Omental fat pad (tissue), 4 donors: ENCODE measurements at places on chromosomes 13 and 19.

GRCh38 chr13:79500829-79501228 is 19.9 kb downstream of the NDFIP2 start:
- DNase-seq: no peak

- DNase-seq: peak; percentile 58
Measured at GRCh38 chr19:56076498-56076897, 44.6 kb downstream of the ZNF787 start.

- DNase-seq: no peak
Measured at GRCh38 chr19:30696514-30696913, 324.3 kb downstream of the ZNF536 start.

DNA sequence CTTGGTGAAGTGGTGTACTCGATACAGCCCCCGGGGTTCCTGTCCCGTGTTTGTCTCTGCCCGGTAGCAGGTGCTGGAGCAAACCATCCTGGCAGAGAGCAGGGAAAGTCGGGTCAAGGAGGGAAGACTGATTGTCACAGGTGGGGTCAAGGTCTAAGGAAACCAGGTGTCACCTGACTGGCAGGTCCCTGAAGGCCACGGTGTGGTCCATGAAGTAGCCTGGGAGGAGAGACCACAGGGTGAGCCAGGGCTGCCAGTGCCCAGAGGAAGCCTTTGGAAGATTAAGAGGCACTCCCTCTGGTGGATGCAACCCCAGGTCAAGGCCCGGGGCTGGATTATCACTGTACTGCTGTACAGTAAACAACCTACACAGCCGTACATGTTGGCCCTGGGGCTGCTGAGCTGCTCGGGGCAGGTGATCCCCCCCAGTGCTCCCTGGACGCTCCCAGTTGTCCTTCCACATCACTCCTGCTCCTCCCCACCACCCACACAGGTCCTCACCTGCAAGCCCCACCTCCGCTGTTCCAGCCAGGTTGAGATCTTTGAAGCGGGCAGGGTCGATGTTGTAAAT is 6.0 kb upstream of the CCER2 start:
- DNase-seq: no peak

GRCh38 chr13:113489549-113490495 is 689 bp downstream of the DCUN1D2 start:
- DNase-seq: no peak

DNA sequence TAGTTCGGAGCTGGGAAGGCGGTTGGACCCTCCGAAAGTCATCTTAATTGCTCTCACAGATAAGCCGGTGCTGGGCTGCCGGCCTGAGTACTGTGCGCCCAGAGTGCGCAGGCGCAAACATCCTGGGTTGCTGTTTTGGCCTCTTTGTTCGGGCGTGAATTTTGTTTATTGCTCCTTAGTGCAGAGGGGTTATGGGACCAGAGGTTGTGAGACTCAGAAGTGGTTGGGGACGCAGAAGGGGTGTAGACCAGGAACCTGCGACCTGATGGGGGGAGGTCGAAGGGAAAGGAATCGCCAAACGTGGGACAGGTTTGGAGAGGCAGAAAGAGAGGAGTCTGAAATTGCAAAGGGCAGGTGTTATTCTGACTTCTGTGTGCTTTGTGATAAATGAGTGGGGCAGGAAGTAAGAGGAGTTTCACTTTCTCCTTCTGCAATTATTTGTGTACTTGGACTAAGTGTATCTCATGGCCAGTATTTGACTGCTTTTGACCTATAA is 607 bp upstream of the ZNF566 start:
- peak; percentile 38 for DNase-seq

DNA sequence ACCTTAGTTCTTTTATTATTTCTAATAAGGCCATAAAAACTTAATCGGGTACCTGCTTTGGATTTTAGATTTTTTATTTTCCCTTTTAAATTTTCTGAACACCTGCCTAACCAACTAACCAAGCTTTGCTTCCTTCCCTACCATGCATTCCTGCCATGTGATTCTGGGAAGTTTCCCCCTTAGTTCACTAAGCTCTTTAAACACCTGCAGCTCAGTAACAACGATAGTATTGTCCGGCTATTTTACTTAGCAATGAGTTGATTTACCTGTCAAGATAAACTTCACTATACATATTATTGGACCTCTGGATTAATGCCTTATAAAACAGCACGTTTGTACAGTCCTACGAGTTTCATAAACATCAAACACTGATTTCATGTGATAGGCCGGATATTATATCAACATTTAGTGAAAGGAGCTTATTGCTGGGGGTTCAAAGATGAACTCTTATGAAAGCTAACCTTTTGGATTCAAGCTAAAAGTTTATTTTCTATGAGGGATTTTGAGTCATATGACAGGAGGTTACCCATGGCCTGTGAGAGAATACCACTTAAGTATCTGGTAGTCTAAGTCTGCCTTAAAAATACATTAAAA is 81.0 kb upstream of the STARD13 start:
- no peak for DNase-seq

GRCh38 chr19:40358773-40359172 is 10.3 kb downstream of the PLD3 start:
- no peak for DNase-seq

DNA sequence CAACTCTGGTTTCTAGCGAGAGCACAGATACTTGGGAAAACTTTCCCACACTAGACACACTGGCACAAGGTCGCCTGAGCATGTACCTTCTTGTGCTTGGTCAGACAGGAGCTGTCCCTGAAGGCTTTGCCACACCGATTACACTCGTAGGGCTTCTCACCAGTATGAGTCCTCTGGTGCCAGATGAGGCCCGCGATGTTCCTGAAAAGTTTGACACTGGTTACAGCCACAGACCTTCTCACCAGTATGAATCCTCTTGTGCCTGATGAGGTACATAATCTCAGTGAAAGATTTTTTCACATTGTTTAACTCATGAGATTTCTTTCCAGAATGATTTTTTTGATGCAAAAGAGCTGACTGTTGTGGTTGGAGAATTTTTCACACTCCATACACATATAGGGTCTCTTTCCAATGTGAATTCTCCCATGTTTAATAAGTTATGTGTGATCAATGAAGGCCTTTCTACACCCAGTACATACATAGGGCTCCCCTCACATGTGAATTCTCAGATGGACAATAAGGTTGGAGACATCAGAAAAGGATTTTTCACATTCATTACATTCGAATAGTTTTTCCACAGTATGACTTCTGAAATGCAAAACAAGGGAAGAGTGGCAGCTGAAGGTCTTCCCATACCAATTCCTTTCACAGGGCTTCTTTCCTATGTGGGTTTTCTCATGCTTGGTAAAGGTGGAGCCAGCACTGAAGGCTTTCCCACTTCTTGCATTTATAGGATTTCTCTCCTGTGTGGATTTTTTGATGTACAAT is 9.9 kb upstream of the ZSCAN18 start:
- DNase-seq: no peak

- DNase-seq: no peak
Measured at GRCh38 chr19:44367024-44367423, 10.5 kb upstream of the ZNF112 start.

GRCh38 chr13:55999709-56000108 is 1141.0 kb upstream of the PRR20A start:
- no peak for DNase-seq

GRCh38 chr19:46849610-46850009 is 1.0 kb downstream of the AP2S1 start:
- no peak for DNase-seq

GRCh38 chr13:23356368-23356767 is 77.1 kb downstream of the SACS start:
- DNase-seq: no peak

DNA sequence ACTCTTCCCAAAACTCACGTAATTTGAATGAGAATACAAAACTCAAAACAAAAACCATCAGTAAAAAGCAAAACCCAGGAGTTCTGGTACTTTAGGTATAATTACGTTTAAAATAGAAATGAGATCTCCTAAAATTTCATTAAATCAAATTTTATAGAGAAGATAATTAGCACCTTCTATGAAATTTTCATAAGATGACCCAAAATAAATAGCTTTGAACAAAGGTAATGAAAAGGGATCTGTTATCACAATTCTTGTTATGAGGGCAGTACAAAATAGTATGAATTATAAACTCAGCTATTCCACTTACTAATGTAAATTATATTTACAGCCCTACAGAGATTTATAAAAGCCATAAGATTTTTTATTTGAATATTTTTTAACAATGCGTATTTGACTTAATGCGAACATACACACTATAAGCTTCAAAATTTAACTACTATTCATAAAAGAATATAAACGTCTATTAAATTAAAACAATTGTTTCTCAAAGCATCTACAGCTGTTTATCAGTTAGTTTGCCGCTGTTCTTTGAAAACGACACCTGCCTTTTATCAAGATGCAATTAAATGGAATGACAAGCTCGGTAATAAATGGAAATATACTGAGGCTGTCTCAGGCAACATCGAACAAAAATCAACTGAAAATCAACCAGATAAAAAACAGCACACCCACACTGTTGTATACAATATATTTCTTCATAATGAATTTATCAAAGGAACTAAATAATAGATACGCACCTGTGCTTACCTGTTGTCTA is 63.8 kb downstream of the KCNRG start:
- DNase-seq: no peak

GRCh38 chr13:61423915-61424314 is 8.3 kb upstream of the PCDH20 start:
- no peak for DNase-seq

GRCh38 chr19:21432590-21432989 is 35.7 kb downstream of the ZNF493 start:
- no peak for DNase-seq

DNA sequence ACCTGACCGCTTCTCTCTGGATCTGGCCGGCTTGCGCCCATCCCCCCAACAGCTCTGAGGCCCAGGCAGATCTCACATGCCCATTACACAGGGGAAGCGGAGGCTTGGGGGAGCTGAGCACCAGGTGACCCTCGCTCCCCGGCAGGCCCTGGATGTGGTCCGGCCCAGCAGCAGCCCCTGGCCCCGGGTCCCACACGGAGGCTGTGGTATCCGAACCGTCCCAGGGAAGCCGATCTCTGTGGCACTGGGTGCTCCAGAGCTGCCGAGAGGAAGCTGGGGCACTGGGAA is 27.7 kb downstream of the SBNO2 start:
- DNase-seq: no peak

DNA sequence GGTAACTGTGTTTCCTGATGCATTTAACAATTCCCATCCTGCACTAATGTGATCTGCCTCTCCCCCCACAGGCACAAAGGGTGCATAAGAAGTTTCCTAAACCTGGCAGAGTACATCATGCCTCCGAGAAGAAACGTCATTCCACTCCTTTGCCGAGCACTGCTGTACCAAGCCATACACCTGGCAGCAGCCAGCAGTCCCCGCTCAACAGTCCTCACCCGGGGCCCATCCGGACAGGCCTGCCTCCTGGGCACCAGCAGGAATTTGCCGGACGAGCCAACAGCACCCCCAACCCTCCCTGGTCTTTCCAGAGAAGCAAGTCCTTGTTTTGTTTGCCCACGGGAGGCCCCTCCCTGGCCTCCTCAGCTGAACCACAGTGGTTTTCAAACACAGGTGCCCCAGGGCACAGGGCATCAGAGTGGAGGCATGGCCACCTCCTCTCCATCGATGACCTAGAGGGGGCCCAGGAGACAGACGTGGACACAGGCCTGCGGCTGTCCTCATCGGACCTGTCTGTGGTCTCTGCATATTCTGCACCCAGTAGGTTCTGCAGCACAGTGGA is 58.3 kb downstream of the FAM124A start:
- no peak for DNase-seq

DNA sequence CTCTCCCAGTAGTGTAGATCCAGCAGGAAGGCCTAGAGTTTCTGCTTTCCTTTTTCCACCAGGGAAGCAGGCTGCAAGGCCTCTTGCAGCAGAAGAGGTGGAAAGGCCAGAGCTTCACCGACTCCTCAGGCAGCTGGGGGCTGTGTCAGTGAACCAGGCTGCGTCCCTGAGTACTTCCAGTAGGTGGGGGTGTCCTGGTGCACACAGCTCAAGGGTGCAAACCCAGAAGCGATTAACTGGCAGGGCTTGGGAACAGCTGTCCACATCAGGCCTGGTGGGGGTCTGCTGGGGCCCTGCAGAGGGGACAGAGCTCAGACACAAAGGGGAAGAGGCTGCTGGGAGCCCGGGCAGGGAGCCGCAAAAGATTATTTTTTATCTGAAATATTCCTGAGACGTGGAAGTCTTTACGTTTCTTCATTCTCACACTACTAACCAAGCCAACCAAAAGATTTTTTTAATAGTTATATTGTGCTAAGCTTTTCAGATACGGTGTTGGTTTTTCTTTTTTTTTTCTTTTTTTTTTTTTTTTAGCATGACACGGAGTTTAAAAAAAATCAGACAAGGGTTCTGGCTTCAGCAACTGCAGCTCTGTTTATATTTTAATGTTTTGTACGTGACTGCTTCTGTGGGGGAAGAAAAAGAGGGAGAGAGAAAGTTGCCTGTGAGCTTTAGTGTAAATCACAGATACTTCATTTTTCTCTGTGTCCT is 11.0 kb downstream of the TSHZ3 start:
- DNase-seq: no peak

DNA sequence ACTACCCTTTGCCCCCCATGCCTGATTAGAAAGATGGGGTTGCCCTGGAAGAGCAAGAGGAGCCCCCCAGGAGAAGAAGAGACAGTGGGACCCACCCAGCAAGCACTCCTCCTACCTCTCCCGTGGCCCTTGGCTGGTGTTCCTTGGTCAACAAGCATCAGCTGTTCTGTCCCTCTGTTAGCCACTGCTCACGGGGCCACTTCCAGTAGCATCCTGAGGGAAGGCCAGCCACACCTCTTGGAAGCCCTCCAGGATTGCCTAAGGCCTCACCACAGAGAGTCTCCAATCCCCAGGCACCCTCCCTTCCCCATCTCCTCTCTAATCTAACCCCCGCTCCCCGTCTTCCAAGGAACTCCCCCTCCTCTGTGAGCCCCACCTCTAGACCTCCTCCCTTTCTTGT is 15.1 kb upstream of the DPP9 start:
- no peak for DNase-seq

GRCh38 chr19:35365303-35365702 is 5.6 kb upstream of the GPR42 start:
- DNase-seq: no peak

DNA sequence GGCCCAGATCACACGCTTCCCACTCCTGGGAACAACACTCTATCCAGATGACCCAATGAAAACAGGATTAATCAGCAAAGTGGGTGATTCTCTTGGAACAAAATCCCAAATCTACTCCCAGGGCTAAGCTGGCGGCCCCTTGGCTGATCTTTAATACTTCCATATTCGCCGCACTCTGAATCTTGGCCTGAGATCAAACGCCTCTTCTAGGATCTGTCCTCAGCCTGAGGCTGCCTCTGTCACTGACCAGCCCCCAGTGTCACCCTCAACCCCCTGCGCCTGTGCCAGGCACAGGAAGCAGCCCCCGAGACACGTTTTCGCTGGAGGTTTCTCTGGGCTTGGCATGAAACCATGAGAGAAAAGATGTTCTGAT is 2.4 kb upstream of the CTXN1 start:
- no peak for DNase-seq

- DNase-seq: no peak
Measured at GRCh38 chr13:45468635-45469034, 3.9 kb downstream of the COG3 start.

DNA sequence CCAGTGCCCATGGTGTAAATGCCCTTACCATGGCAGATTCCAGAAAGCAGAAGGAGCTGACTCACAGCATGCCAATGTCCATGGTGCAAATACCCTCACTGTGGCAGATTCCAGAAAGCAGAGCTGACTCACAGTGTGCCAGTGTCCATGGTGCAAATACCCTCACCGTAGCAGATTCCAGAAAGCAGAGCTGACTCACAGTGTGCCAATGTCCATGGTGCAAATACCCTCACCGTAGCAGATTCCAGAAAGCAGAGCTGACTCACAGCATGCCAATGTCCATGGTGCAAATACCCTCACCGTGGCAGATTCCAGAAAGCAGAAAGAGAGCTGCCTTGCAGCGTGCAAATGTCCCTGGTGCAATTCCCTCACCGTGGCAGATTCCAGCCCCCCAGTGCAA is 163.8 kb upstream of the SOX1 start:
- no peak for DNase-seq
